ENCODE measurements at places on chromosomes 16 and 17. TPM values are rescaled to one million over a fixed set of nuclear protein-coding genes. Genes with fewer than 3 reads are reported as not detected.

TCAP gene
- 0.21 TPM for total RNA-seq

DRC3 gene
- 0.43 TPM for total RNA-seq

ABCA9 gene
- not detected for total RNA-seq

CRHR1 gene
- not detected for total RNA-seq

MAPT gene
- under 0.01 TPM for total RNA-seq

SPIRE2 gene
- total RNA-seq = 2.4 TPM

Measured in tracheal epithelial cell (primary cell).